NCI-H446 (cell line): ENCODE measurements at places on chromosomes 11 and 22.

- DNase-seq: no peak
Measured at GRCh38 chr11:93846411-93846810, 4.0 kb downstream of the VSTM5 start.

GRCh38 chr11:126293726-126294125 is 10.1 kb upstream of the DCPS start:
- DNase-seq: no peak

DNA sequence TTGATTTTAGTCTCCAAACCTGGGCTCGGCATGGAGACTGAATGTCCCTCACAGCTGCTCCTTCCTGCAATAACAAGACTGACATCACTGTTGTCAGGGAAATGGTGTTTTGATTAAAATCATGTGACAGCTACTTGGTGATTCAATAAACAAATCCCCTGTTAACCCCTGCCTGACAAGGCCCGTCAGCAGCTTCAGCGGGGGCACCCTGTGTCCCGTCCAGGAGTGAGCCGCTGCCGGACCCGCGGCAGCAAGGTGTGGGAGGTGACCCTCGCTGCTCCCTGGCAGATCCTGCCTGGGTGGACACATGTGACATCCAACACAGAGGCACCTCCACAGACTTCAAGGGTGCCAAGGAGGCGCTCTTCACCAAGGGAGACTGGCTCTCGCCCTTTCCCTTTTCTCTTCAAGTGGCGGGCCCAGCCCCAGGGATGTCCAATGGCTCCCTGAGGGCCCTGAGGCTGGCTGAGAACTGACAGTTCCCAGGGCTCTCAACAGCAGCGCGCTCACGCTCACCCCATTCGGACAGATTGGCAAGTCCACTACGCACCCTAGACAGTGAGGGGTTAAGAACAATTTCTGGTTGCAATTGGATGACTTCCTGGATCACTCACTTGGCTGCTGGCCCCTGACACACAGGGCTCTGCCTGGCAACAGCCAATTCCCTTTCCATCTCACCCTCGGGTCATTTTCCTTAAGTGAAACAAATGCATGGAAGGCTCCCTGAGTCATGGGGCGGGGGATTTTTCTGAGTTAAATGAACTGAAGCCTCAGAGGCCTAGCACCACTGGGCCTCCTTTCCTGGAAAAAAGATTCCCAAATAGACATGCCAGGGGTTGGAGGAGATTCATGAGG is 30.7 kb downstream of the PPP2R1B start:
- DNase-seq: peak; percentile 92

DNA sequence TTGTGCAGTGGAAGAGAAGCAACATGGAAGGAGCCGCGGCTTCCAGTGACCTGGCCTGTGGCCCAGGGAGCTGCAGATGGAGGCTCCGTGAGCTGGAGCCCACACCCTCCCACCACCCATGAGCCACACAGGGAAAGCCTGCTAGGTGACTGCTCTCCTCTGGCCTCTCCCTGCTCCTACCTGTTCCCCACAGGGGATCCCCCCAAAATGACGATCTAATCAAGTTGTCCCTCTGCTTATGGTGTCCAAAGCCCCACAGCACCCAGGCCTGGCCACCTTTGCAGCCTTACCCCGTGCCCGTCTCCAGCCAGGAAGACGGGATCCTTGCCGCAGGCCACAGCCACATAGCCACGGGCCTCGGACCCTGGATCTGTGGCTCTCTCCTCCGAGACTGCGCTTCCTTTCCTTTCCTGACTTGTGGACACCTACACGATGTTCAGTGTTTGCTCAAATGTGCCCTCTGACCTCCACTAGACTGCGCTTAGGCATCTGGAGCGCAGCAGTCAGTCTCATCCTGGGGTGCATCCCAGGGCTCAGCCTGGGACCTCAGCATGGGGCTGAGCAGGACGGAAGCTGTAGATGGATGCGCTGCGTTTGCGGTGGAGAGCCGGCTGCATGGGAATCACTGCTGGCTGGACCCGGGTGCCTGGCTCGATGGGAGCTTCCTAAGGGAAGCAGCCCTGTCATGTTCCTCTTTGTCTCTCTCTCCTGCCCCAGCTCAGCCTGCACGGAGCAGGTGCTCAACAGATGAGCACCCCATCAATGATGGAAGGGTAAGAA is 133.3 kb downstream of the ST3GAL4 start:
- DNase-seq: no peak

GRCh38 chr22:30858976-30859713 is 109.4 kb downstream of the MORC2 start:
- DNase-seq: no peak
